ENCODE measurements at places on chromosomes 11 and 22.

GRCh38 chr11:95016139-95016538 lies 8.9 kb upstream of the KDM4E start:
- DNase-seq, result no peak

DNA sequence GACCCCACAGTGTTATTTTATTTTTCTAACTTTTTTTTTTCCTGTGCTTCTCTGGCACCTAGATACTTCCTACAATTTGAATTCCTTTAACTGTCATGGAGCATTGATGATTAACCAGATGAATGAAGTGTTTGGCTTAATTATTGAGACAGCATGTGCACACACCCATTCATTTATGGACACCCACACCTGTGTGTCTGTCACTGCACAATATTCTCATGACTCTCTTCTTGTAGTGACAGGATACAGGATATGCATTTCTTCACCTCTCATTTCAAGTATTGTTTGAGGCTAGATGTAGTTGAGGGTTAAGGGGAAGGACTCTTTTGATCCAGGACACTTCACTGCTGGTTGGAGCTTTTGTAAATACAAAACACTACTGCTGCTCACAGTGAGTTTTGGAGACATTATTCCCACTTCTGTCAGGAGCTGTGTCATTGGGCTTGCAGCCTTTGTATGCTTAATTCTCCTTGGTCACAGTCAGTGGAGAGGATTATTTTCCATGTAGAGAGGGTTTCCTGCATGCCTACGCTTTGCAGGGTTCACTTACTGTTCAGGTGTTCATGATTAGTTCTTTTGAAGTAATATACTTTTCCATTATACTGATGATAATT lies 33.5 kb downstream of the SPECC1L start:
- DNase-seq, result no peak

GRCh38 chr11:63681321-63682065 lies at the start of gene RTN3:
RTN3 (plus strand) TSS chr11:63681500; CDS start chr11:63681637, 137 bp downstream.
- DNase-seq, result peak; percentile 98

GRCh38 chr11:106828576-106828975 lies 189.7 kb downstream of the GUCY1A2 start:
- no peak for DNase-seq

DNA sequence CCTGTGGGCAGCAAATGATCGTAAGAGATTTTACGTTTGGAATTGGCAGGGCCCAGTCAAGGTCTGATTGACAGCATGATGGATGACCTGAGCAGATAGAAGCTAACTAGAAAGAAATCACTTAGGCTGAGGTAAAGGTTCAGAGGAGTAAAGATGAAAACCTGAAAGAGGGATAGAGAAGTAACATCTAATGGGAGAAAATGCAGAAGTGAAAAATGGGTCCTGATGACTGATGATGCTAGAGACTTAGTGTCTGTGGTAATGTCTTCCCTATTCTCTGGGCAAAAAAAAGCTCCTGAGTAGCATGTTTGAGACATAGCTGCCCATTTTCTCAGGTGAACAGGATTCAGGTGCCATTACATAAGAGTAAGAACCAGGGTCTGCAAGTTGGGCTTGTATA lies 628.8 kb upstream of the ANO5 start:
- no peak for DNase-seq

DNA sequence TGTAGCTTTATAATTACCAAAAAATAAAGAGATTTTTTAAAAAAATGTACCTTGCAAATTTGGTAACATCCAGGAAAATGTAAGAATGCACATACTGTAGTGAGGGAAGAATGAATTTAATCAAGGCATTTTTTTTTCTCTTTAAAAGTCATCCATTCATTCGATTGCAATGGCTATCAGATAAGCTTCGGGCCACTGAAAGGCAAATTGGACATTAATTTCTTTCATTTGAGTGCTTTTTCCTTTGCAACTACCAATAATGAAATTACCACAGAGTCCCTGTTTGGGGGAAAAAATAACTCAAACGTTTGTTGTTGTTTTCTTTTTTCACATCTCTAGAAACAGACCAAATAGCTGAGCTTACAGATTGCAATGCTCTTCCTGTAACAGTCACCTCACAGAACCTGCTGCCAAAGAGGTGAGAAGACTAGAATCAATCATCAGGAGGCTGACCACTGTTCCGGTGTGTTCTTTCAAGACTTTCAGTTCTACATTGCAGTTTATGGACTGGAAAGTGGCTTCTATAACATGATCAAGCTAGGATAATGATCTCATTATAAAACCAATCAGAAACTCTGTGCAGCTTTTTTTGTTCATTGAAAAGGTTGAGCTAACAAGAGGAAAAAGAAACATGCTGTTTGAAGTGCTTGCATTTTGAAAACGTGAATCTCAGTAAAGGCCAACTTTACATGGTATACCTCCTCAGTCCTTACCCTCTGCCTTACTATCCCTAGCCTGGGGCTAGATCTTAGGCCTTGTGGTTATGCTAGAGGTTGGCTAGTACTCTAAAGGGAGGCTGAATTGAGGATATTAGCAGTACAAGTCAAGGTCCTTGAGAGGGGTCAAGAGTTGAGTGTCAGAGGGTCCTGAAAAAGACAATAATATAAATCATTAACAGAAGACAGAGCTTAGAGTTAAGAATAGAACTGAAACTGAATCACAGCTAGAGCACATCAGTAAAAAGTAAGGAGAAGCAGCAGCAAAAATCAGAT lies 1276.1 kb downstream of the LRRC4C start:
- no peak for DNase-seq

GRCh38 chr11:71999362-71999761 lies 653 bp downstream of the IL18BP start:
- DNase-seq, result no peak

DNA sequence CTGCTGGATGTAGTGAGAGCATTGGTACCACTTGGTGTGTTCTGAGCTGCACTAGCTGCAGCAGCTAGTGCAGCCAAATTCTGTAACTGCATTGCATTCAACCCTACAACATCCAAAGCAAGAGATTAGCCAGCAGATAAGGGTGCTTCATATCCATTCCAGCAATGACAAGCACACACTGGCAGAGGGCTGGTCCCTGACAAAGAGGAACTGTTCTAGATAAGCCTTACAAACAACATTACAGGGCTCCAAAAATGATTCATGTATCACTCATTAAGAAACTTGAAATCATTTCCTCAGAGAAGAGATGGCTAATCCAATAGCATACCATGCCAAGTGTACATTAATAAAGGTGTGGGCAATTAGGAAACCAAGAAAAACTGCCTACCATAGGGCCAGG lies 28.4 kb upstream of the RAPSN start:
- no peak for DNase-seq

- no peak for DNase-seq
Observed at GRCh38 chr11:64778223-64778472, 194 bp downstream of the SF1 start.

DNA sequence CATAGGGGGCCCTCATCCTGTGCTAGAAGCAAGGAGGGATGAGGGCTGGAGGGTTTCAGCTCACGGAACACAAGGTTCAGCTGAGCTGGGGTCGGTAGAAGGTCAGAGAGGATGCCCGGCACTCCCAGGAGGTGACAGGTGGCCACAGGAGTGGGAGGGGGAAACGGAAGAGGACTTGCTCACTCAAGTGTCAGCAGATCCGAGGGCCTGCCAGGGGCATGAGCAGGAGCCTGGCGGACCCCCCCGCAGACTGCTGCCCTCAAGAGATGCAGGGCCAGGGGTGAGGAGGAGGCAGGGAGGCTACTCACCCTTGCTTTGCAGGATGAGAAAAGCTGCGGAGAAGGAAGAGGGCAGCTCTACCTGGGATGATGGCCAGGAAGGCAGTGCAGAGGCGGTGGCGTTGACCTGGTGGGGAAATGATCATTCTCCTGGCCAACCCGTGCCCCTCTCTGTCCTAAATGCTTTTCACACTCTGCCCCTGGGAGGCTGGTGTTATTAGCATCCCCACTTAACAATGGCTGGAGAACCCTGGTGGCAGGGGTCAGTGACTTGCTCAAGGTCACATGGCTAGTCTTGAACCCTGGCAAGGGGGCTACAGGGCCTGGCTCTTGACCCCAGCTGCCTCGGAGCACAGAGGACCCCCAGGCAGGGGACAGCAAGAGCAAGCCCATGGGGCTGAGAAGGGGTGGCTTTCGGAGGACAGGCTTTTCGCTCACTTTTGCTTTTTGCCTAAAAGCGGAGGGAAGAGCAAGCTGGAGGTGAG lies 30.1 kb upstream of the CSNK1E start:
- DNase-seq, result no peak

- no peak for DNase-seq
Observed at GRCh38 chr11:12546660-12547059, 127.6 kb upstream of the TEAD1 start.

DNA sequence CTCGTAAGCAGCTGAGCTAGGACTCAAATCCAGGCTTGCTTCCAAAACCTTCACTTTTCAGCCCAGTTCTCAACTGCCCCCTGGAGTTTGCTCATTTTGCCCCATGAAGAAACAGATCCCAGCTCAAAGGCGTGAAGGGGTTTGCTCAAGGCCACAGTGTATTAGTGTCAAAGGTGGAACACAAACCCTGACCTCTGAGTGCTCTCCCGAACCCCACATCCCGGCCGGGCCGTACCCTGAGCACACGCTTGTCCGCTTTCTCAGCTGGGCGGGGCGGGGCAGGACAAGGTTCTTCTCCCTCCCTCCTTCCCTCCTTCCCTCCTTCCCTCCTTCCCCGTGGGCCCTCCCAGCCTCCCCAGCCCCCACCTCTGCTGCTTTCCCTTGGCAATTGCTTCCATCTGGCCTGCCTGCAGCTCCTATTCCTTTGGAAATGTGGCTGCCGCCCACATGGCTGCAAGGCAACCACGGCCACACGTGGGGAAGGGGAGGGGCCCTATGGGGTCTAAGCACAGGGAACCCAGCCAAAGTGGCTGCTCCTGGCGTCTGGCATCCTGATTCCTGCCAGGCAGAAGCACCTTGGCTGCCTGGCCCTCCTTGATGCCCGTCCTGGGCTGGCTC lies 4.1 kb downstream of the ST3GAL4 start:
- peak; percentile 53 for DNase-seq

DNA sequence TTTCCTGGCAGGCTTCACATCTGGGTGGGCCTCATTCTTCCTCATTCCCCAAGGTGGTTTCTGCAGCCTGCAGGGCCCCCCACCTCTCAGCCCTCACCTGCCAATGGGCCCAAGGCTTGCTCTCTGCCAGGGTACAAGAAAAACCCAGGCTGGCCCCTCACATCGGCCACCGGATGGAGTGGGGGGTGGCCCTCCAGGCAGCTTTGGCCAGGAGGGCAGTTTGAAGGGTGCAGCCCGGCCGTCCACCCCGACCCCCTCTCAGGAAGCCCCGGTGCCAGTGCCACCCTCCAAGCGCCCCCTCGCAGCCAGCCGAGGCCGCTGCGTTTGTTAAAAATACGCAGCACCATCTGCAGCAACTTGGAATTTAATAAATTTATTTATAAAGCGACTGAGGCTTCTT lies 196.7 kb downstream of the CTTN start:
- DNase-seq, result no peak

GRCh38 chr11:17244046-17244445 lies 32.5 kb upstream of the NUCB2 start:
- DNase-seq, result no peak

DNA sequence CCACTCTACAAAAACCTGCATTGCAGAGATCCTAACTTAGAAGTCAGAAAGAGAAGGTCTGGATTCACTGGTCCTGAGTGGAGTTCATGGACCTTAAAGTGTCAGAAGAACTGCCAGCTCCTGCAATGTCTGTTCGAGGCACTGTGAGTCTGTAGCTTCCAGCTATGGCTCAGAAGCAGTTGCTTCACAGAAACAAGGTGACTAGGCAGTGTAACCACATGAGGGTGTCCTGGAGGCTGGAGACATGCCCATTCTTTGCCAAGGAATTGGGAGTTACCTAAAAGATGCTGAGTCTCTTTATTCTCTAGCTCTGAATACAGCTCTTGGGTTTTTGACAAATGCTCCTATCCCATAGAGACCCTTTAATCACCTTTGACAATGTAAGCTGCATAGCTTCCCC lies 130.5 kb downstream of the SPON1 start:
- DNase-seq, result no peak

DNA sequence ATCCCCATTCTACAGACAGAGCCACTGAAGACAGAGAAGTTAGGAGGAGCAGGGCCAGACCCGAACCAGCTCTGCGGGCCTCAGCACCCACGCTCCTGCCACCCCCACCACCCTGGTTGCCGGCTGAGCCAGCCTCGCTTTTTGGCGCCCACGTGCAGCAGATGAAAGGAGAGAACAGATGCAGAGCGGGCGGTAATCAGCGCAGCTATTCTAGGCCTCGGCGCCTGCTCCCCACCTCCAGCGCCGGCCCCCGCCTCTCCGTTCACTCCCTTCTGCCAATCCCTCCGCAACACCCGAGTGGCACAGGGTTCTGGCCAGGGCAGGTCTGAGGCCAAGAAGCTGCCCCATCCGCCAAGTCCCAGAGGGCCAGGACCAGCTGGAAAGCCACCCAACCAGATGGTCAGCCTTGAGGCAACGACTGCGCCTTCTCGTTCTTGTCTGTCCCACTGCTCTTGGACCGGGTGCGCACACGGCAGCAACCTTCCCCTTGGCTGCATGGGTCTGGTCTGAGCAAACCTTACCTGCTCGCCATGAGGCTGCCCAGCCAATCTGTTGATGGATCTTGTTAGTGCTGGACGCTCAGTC lies 16.8 kb downstream of the DNAL4 start:
- DNase-seq, result no peak

Data from NCI-H2227 treated with DMSO at 0.1 percent for 48 hours (cell line).